PC-3 (cell line): ENCODE measurements at places on chromosomes 2 and 18. TPM values are rescaled to one million over a fixed set of nuclear protein-coding genes. Genes with fewer than 3 reads are reported as not detected.

Gene SERPINB10
- 0.69 TPM in 1 of 2 replicates, not detected in the other for total RNA-seq

Gene FEV
- 0.07 TPM in 1 of 2 replicates, not detected in the other for total RNA-seq

- peak; percentile 54 for DNase-seq
Measured at GRCh38 chr2:147588191-147588590, 256.6 kb upstream of the ACVR2A start.

- no peak for DNase-seq
Measured at GRCh38 chr2:608297-608696, 68.9 kb downstream of the TMEM18 start.

DNA sequence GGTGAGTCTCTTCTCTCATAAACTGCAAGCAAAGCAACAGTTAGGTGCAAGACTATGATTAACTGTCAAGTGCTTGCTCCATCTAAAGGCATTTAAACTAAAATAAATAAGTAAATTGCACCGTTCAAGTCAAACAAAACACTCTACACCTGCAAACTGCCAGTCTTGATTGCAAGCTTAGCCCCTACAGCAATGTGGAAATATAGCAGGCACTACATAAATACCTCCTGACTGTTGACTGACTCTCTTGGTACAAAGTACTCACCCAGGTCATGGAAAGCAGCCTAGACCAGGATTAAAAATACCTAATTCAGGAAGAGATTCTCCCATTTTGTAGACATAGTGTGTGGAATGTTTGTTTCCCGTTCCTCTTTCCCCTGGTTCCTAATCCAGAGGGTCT, 176.6 kb upstream of the KLHL29 start:
- no peak for DNase-seq

Gene LCT
- not detected in 2 replicates for total RNA-seq

DNA sequence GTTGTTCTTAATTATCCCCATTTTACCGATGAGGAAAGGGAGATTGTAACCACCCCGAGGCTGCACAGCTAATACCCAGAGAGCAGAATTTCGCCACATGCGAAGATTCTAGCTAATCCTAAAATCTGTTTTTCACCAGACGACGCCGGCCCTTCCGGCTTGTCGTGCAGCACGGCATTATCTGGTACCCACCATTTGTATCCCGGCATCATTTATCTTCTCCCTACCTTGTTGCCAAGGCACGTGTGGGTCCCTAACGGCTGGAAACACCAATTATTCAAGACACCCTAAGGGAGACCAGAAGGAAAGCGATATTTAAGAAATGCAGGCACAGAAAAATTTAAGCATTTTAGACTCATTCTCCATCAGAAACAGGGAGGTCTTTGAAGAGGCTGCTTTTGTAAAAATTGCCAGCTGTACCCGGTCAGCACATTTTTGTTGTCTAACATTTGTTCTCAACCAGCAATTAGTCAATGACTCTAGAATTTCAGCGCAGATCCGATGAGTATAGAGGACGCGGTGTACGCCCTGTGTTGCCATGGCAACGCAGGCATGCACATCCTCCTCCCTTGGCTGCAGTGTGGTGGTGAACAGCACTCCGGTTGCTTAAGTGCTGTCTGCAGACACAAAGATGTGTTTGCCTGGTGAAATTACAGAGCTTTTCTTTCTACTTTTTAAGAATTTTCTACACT, 111.6 kb downstream of the AGAP1 start:
- DNase-seq, result no peak

Gene CRYBA2
- total RNA-seq, result 6.4 and 13.5 TPM in 2 replicates

Gene CDCA7
- total RNA-seq, result 29.3 and 36.4 TPM in 2 replicates

GRCh38 chr18:10216791-10217190, 237.6 kb upstream of the APCDD1 start:
- no peak for DNase-seq

Gene RAB17
- total RNA-seq, result 28.9 and 52.2 TPM in 2 replicates

- peak; percentile 79 for DNase-seq
Measured at GRCh38 chr2:43180897-43181296, 45.5 kb downstream of the ZFP36L2 start.

DNA sequence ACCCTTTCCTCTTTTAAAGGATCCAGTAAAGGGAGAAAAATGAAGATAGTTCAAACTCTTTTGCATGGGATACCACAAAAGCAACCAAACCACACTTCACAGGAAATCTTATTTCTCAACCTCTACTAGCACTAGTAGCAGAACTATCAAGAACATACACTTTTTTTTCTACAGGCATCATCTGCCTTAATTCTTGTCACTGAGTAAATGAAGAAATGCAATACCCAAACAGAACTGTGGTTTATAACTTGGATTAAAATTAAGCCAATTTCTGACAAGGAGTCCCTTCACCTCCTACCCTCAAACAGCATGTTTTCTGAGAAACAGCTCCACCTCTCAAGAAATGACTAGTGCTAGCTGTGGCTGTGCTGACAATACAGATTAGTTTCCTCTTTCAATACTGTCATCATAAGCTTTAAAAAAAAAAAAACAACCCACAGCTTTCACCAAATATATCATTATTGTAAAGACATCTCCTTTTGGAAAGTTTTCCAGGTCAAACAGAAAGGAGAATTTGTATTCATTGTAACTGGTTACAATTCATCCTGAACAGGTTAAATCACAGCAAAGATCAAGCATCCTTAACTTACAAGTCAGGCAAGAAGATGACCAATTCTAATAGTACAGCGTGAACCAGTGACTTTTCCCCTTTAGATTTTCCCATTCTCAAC, 44.4 kb downstream of the PTPN2 start:
- DNase-seq, result no peak

Gene SYT4
- not detected in 2 replicates for total RNA-seq

GRCh38 chr2:46135228-46135855, 161.9 kb upstream of the EPAS1 start:
- no peak for DNase-seq

DNA sequence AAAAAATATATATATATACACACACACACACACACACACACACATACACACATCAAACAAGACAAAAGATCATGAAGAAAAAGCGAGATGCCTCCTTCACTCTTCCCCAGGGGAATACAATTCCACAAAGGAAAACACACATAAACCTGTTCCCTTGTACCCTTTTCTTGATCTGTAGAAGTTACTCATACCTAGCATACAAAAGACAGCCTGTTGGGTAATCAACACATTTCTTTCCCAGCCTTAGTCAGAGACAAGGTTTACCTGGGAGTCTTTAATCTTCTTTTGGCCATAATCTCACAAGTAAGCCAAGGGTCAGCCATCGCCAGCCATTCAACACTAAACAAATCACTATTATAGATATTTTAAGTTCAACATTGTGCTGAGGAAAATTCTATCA, 407.0 kb downstream of the SUCLG1 start:
- DNase-seq, result no peak

Gene CCDC102B
- 2.2 and 2.4 TPM in 2 replicates for total RNA-seq

DNA sequence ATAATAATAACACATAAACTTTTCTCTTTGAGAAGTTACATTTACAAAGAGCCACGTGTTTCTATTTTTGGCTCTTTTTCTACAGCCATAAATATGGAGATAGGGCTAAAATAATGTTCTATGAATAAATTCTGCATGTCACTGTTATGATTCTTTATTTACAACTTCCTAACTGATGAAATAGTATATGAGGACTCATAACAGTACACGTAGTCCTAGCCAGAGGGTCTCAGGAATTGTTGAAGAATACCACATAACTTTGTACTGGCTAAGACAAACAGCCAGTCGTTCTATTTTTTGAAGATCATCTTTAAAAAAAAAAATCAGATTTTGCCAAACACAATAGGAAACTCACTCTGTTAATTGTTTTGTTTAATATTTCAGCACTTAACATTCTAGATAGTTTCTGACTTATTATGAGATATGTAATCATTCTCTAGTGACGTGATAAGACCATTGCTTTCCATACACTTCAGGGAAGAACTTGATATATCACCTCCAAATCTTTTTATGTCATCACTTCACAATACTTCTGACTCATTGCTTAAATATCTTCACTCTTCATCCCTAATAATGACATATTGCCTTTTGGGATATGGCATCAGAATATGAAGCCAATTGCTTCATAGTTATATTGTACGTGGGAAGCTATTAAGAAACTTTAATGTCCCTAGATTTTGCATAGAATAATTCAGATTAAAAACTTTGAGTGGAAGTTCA, 256.1 kb downstream of the XIRP2 start:
- DNase-seq, result no peak

Gene SLC38A11
- total RNA-seq, result 0.36 TPM in 1 of 2 replicates, not detected in the other

DNA sequence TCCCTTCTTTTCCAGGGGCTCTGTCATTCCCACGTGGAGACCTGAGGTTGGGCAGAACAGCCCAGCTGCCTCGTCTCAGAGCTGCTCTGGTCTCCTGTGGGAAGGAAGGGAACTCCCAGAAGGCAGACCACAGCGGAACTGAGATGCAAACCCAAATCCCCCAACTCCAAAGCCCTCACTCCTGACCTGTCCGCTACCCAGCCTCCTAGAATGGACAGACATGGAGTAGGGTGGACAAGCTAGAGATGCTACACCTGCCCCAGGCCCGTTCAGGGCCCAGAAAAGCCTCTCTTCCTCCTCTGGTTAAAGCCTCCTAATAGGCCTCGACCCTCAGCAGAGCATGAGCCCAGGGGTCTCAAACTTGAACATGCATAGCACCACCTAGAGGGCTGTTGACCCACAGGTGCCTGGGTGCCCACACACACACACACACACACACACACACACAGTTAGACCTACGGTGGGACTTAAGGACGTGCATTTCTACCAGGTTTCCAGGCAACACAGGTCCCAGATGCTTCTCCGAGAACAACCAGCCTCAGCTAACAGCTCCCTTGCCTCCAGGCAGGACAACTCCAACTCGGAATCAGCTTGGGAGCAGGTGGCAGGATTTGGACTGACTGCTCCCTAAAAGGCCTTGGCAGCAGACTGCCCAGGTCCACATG, 93.5 kb downstream of the TNS1 start:
- DNase-seq, result no peak

- no peak for DNase-seq
Measured at GRCh38 chr2:233563663-233564430, 2.7 kb downstream of the USP40 start.

- DNase-seq, result no peak
Measured at GRCh38 chr2:11578986-11579774, 45.3 kb downstream of the GREB1 start.

DNA sequence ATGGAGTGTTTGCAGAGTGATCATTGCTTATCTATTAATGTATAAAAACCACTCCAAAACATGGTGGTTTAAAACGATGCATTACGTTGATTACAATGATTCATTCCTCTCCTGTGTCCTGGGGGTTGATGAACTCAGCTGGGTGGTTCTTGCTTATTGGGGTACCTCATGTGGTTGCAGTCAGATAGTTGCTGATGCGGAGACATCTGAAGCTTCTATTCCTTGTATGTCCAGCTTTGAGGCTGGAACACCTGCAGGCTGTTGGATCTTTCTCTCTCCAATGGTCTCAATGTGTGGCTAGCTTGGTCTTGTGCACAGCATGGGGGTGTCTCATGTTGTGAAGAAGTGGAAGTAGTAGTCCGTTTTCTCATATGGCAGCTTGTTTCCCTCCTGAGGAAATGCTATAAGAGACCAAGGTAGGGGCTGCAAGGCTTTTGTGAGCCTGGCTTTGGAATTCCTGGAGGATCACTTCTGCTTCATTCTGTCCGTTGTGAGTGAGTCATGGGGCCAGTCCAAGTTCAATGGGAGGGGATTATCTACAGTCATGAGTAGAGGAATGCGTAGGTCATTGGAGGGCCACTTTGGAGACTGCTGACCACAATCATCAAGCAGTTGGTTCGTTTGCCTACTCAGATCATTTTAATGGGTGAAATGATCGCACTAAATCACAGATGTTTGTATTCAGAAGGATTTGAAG, 601.0 kb downstream of the SLC4A3 start:
- DNase-seq, result peak; percentile 96

Gene COBLL1
- total RNA-seq, result 3.6 and 4.3 TPM in 2 replicates
